ENCODE measurements at places on chromosomes 2 and 18.
A peak's percentile ranks its signal among the peaks of the same experiment; 100 is the strongest.

DNA sequence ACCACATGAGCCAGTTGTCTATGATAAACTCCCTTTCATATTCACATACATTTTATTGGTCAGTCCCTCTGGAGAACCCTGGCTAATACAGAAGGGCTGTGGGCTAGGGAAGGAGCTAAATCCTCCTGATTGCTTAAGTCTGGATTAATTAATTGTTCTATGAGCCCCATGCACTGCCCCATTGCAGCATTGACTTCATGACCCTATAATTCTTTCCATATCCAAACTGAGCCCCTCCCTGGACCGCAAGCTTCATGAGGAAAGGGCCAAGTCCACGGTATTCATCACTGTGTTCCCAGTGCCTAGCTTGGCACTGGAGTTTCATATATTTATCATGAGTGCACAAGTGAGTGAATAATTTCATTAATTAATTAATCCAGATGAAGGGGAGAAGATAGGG is 124.0 kb downstream of the MBD2 start:
- no peak for DNase-seq

DNA sequence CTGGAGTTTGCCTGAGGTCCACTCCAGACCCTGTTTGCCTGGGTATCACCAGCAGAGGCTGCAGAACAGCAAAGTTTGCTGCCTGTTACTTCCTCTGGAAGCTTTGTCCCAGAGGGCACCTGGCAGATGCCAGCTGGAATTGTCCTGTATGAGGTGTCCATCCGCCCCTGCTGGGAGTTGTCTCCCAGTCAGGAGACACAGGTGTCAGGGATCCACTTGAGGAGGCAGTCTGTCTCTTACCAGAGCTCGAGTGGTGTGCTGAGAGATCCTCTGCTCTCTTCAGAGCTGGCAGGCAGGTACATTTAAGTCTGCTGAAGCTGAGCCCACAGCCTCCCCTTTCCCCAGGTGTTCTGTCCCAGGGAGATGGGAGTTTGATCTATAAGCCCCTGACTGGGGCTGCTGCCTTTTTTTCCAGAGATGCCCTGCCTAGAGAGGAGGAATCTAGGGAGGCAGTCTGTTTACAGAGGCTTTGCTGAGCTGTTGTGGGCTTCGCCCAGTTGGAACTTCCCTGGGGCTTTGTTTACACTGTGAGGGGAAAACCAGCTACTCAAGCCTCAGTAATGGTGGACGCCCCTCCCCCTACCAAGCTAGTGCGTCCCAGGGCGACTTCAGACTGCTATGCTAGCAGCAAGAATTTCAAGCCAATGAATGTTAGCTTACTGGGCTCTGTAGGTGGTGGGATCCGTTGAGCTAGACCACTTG is 34.7 kb downstream of the TFPI start:
- no peak for DNase-seq

DNA sequence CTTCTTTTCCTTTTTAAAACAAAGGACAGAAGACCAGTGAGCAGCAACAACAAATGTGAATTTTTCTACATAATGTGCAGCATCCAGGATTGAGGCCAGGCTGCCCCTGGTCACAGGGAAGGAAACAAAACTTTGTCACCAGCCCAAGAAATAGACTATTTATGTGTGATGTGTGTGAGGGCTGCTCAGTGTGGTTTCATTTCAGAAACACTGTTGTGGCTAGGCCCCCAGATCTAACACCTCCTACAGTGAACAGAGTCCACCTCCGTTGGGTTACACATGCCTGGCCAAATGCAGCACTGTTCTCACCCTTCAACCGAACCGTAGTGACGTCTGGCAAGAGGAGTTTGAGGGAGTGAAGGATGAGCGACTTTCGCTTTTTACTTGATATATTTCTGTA is 146.3 kb upstream of the RIOK3 start:
- no peak for DNase-seq

GRCh38 chr2:127637725-127638252 is 8.2 kb upstream of the GPR17 start:
- DNase-seq, result peak; percentile 22

GRCh38 chr18:74497324-74497676 is 1.1 kb downstream of the CNDP2 start:
- DNase-seq, result no peak

GRCh38 chr2:69538872-69539548 is 101.8 kb upstream of the NFU1 start:
- peak; percentile 46 for DNase-seq

GRCh38 chr2:96145036-96145847 is at the start of gene DUSP2:
DUSP2 (minus strand) TSS chr2:96145440; CDS start chr2:96145354, 86 bp downstream.
- DNase-seq, result peak; percentile 81

- peak; percentile 11 for DNase-seq
These were observed 327.6 kb downstream of the RDH14 start for GRCh38 chr2:18232731-18233438.

GRCh38 chr2:1366546-1367134 is 46.6 kb upstream of the TPO start:
- peak; percentile 49 for DNase-seq

DNA sequence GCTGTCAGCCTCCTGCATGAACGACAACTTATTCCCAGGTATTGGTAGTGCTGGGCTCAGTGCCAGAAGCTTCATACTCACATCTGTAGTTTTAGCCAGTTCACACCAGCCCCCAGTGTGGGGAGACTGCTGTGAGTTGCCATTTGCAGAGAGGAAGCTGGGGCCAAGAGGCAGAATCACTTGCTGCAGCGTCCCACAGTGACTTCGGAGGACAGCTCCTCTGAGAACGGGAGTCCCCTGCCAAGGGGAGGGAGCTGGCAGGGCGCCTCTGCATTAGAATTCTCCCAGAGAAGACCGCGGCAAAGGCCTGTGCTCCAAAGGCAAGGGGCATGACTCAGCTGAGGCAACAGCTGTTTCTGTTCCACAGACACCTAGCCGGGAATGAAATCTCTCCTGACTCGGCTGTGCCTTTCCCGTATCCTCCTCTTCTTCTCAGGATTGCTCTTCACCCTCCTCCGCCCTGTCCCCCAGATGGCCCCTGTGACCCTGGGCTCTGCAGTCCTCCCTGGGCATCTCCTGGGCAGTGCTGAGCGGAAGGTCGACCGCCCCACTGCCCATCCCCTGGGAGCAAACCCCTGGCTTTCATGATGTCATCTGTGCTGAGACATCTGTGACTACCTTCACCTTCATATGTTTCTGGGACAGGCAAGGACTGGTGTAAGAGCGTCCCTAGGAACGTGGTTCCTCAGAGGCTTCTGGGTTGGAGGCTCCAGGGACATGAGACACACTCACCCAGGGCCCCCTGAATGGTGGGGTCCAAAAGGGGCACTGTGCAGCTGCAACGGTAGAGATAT is 18.0 kb downstream of the MAL start:
- DNase-seq, result peak; percentile 63

DNA sequence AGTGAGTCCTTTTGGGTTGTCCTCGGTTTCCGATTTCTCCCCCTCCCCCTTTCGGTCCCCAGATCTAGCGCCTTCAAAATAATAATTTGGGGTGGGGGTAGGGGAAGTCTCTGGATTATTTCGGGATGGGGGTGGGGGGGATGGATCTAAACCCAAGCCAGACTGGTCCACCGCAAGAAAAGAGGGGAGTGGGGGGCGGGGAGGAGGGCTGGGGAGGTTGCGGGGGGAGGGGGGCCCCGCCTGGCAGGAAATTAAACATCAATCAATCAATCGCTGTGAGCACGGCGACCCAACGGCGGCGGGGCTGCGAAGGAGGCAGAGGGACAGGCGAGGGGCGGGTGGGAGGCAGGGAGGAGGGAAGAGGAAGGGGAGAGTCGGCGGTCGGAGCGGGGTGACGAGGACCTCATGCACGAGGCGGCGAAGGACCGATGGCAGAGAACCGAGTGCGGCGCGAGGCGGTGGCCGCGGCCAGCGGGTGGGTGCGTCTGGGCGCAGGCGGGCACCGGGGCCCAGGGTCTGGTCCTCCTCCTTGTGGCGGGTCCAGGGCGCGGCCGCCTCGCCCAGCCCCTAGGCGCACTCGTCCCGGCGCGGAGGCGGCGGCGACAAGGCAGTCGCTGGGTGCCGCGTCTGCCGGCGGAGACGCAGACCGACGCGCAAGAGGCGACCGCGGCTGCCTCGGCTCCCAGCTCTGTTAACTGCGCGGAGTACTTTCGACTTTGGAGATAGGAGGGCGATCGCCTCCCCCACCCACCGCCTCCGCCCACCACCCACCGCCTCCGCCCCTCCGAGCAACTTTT is 468 bp upstream of the SATB2 start:
- DNase-seq, result peak; percentile 7

GRCh38 chr2:62919041-62919440 is 131.6 kb upstream of the OTX1 start:
- no peak for DNase-seq

DNA sequence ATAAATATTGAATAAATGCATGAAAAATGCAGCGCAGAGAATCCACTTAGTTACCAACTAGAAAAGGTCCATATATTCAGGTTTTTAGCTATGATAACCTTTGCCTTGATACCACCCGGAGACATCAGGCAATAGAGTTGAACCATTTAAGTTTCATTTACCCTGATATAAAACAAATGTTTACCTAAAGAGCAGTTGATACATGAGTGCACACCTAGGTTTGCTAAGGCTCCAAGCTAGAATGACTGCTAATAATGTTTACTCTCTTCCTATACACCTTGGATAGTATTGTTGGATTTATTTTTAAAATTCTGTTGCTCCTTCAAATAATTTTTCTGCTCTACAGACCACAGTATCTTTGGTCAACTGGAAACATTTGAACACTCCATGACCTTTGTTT is 1463.6 kb downstream of the LRP1B start:
- no peak for DNase-seq

DNA sequence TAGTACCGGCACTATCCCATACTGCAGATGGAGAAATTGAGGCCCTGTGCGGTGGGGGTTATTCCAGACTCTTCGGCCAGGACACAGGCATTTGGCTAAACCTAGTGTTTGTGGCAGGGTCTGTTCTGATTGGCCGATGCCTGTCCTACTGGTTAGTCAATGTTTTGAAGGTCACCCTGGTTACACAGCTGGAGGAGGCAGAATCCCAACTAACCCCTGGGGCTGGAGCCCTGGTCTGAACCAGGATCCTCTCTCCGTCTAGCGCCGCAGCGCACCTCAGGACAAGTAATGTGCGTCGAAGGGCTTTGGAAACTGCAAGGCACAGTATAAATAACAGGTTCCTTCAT is 19.4 kb downstream of the TEX44 start:
- peak; percentile 77 for DNase-seq

DNA sequence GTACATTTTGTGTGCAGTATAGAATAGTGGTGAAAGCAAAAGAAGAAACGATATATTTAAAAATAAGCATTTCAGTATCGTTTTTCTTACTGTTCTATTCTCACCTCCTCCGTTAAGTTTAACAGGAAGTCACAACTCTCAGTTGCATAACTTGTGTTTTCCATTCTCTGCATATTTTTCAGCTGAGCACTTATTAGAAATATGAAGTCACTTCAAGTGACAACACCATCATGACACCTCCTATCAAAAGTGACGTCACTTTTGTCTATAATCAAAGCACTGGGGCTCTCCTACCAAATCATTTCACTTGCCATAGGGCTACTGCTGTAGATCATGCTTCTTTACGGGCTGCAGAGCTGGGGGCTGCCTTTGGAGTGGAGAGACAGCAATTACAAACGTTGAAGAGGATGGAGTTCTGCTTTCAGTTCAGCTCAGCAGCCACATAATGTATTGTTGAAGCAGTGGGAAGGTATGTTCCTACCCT is 36.3 kb downstream of the STAT4 start:
- DNase-seq, result no peak

GRCh38 chr2:26462511-26463243 is 15.2 kb downstream of the OTOF start:
- peak; percentile 65 for DNase-seq

DNA sequence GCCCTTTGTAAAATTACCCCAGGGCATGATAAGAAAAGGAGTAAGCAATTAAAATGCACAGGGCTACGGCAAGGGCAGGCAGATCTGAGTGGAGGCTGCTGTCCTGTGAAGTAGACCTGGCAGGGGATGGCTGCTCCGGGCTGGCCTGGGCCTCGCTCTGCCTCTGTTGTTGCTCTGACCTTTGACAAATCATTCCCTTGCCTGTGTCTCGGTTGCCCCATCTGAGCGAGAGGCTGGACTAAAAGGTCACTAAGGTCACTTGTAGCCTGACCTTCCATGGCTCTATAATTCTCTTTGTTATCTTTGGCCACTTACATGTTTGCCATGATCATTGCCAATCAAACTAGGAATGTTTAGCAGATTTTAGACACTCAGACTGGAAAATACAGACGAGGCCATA is 118.1 kb downstream of the KLHL29 start:
- no peak for DNase-seq

- DNase-seq, result no peak
These were observed 958.8 kb upstream of the NRXN1 start for GRCh38 chr2:51990684-51991083.

DNA sequence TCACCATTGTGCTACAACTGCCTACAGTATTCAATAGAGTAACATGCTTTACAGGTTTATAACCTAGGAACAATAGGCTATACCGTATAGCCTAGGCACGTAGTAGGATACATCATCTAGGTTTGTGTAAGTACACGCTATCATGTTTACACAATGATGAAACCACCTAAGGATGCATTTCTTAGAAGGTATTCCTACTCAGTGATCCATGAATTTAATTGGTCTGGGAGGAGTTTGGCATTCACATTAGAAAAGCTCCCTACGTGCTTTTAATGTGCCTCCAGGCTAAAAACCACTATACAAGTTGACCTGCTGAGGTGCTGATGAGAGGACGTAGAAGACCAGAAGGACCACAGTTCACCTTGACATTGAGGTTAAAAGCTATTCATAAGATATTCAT is 154.5 kb upstream of the LRRTM1 start:
- DNase-seq, result no peak

DNA sequence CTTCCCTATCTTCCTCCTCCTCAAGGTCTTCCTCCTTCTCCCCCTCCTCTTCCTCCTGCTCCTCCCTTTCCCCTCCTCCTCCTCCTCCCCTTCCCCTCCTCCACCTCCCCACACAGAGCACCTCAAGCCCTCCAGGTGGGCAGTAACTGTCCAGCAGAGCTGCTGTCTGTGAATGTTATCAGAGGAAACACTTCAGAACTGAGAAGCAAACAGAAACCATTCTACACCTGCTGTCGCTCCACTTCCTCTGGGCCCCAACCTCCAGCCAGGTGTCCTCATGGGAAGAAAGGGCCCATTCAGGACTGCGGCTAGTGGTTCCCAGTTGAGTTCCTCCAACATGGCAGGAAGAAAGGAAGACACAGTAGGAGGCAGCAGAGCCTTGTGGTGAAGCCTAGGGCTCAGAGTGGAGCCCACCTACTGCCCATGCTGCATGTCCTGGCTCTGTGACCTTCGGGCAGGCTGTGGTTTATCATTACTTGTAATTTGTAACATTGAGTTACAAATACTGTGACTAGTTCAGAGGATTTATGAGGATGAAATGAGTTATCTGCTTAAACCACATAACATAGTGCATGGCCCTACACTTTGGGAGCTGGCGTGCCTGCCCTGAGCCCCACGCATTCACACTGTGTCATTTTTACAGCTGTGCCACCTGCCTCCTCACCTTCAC is 165.9 kb upstream of the ID2 start:
- DNase-seq, result peak; percentile 29

Measured in HT-29 (cell line).